NCI-H1105 treated with DMSO at 0.1 percent for 48 hours (cell line): ENCODE measurements at places on chromosomes 4 and X.

DNA sequence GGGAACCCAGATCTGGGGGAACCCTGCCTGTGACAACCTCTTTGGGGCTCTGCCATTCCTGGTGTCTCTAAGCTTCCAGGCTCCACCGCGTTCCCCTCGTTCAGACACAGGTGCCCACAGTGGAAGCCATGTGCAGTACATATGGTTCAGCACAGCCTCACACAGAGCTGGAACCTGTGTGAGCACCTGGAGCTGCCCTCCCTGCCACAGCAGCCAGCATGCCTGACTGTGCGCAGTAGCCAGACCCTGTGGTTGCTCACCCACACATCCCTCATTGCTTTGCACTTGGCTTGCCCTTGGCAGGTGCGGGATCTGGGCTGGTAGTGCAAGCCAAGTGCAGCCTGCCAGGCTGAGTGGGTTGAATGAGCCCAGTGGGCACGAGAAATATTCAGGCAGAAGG lies 814.2 kb downstream of the PDHA2 start:
- DNase-seq: no peak

DNA sequence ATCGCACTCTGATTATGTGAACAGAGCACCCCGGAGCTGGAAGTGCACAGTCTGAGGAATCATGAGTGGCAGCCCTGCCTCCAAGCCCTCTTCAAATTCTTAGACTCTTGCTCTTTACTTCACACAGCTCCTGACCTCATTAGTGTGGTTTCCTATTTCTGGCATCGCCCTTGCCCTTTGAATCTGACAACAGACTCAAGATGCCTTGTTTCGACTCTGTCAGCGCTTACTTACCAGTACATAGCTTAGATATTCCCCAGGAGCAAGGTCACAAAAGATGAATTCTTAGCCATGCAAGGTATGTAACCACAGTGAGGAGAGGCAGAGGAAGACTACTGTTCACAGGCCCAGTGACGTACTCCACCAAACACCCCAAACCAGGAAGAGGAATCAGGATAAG lies 167.2 kb downstream of the KDR start:
- DNase-seq: no peak

- DNase-seq: no peak
Measured at GRCh38 chrX:323721-324628, 5.4 kb upstream of the GTPBP6 start.

DNA sequence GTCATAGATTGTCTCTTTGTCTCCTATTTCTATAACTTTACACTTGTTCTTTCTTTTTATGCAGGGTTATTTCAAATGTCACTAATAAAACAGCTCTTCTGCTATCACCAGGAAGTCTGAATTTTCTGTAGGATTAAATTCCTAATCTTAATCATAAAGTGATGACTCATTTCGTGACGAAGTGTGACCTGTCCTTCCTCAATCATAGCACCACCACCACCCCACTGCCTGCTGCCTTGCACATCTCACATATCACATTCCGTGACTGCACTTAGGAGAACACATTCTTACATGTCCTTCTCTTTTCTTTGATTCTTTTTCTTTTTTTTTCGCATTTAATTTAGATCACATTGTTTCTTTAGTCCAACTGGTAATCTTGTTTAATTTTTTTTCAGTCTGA lies 57.7 kb upstream of the UGT2B7 start:
- no peak for DNase-seq

- peak; percentile 11 for DNase-seq
Measured at GRCh38 chrX:76428243-76429130, 977 bp downstream of the MAGEE1 start.

DNA sequence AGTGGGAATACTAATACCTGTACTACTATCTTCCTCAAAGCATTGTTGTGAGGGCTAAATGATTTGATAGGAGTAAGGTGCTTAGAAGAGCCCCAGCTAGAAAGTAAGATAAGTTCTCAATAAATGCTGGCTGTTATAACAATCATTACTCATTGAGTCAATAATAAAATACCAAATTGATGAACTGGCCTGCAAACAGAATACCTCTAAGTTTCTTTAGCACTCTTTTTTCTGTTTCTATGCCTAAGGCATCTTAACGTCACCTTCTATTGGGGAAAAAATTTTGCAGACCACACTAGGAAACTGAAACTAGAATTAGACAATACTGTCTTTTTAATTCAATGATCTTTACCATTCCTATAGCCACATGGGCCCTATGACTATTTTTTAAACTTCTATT lies 1.2 kb downstream of the CLTRN start:
- no peak for DNase-seq

GRCh38 chr4:38857354-38858096 lies 908 bp upstream of the TLR6 start:
- DNase-seq: no peak

- DNase-seq: no peak
Measured at GRCh38 chr4:8221476-8221875, 22.4 kb downstream of the SH3TC1 start.
